NCI-H1092 (cell line): ENCODE measurements at places on chromosomes 1 and 21.

- no peak for DNase-seq
Measured at GRCh38 chr1:210260096-210260495, 27.5 kb downstream of the SERTAD4 start.

DNA sequence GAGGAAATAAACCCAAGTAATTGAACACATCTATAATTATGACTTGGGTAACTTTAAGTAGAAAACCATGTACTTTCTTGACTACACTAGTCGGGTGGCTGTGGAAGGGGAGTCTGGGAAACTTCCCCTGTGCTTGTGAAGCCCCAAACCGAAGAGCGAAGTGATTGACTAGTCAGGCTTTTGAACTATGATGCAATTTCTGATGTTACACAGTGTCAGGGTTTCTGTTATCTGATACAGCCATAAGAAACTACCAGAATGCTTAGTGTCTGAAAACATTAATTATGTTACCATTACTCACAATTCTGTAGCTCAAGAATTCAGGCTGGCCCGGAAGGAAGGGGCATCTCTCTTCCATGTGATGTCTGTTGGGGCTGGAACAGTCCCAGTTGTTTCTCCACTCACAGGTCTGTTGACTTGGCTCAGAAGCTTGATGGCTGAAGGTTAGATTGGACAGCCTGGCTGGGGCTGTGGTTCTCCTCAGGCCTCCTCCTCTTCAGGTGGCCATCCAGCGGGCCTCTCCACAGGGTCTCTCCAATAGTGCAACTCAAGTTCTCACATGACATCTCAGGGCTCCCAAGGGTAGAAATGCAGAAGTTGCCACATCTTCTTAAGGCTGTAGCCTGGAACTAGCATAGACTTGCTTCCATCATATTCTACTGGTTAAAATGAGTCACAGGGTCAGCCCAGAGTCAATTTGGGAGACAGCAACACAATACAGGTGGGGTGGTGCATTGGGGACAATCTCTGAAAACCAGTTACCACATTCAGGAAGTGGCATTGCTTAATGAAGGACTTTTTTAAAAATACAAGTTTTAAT lies 8.3 kb upstream of the C8B start:
- DNase-seq: no peak

DNA sequence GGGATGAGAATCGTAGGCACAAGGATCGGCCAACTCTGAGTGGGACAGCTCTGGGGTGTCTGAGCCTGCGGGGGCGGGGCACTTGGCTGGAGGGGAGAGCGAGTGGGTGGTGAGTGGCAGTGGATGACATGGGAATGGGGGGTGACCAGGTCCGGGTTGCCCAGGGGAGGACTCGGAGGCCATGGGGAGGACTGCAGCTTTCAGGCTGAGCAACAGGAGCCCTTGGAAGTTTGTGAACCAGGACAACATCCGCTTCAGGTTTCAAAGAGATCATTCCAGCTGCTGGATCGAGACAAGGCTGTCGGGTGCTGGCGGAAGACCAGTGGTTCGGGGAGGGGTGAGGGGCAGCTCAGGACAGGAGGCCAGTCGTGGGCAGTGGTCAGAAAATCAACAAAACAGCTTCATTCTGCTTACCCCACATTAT lies 124.4 kb upstream of the IRF2BP2 start:
- DNase-seq: no peak

DNA sequence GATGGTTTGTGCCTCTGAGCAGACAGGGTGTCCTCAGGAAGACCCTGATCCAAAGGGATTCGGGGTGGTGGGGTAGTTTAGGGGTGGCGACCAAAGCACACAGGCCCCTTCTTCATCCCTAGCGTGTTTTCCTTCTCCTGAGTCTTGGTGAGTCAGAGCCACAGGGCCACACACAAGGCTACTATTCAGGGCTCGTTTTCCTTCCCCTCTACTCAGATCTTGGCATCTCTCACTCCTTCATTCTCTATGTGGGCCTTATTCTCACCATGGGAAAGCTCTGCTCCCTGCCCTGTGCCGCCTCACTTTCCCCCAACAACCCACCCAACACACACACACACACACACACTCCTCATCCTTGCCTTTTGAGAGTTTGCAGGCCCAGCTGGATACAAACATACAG lies 43.6 kb upstream of the WNT2B start:
- DNase-seq: no peak

GRCh38 chr1:214337015-214337414 lies 56.1 kb downstream of the SMYD2 start:
- DNase-seq: no peak

DNA sequence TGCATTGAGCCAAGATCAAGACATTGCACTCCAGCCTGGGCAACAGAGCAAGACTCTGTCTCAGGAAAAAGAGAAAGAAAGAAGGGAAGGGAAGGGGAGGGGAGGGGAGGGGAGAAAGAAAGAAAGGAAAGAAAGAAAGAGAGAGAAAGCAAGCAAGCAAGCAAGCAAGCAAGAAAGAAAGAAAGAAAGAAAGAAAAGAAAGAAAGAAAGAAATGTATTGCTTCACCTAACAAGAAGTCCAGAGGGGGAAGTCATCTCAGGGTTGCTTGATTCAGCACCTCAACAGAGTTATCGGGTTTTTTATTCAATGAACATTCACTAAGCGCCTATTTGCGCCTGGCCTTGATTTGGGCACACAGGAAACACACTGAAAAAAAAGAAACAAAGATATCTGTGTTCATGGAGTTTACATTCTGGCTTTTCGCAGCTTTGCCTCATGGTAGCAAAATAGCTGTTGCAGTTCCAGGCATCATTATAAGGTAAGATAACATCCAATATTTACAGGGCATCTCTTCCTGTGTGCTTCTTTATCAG lies 8.2 kb upstream of the RCSD1 start:
- DNase-seq: no peak

DNA sequence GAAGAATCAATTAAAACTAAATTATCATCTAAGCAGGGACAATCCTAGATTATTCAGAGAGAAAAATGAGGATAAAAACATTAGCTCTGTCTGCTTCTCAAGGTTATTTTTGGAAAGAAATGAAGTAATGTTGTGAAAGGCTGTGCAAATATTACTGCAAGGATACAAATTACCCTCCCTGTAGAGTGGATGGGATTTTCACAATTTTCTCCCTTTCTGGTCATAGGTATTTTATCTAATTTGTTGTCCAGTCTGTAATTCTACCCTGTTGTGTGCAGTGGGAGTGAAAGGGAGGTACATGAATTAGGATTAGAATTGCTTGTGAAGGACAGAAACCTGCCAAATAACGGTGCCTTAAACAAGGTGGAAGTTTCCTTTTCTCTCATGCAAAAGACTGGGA lies 54.7 kb downstream of the MAP3K7CL start:
- DNase-seq: no peak

DNA sequence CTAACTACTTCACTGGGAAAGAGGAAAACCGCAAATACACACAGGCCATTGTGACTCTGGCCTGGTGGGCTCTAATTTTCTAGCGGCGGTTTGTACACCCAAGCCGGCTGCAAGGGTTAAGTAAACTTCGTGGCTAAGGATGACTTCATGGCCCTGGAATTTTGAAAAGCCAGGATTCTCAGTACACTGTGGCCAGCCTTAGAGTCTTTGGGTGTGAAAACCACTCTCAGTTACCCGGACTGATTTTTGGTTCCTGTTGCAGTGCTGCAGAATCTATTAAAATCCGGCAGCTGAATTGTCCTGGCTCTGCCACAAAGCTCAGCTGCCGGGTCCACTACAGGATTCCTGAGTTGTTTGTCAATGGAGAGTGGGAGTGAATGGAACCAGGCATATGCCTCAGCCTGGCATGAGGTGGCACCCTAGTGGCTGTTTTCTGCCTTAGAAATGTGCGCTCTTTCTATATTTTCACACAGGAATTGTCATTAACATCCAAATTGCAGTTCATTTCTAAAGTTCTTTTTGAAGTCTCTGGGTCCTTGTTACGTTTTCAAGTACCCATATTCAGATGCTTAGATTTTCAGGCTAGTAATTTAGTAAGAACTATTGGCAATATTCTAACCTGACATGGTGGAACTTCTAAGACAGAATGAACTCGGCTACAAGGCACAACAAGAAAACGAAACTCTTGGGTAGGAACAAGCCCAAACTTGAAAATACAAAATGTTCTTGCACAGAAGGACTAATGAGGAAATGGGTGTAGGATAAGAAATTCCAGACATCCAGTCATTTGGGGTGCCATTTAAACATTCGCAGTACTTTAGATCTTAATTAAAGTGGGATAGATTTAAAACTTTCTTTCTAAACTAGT lies 255.9 kb downstream of the NFIA start:
- DNase-seq: peak; percentile 58

DNA sequence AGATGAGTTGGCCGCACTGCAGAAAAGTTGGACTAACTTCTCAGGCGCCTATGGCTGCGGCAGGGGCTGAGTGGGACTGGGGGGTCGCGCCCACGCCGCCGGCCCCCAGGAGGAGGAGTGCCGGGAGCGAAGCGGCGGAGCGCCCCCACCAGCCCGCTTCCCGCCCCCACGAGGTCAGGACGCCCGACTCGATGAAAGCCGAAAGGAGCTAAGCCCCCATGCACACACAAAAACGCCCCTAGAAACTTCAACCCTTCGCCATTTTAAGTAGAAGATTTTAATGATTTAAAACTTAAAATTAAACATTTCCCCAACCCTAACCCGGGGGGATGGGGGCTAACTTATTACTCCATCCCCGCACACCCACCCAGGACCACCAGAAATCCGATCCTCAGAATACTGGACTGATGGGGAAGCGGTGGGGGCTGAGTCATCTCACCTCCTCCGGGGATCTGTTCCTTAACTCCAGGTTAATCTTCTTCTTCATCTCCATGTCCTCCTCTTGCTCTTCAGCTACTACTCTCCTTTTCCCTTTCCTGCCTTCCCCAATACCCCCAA lies 539 bp downstream of the ANP32E start:
- DNase-seq: peak; percentile 25

GRCh38 chr1:51170342-51170741 lies 65.7 kb upstream of the RNF11 start:
- no peak for DNase-seq

DNA sequence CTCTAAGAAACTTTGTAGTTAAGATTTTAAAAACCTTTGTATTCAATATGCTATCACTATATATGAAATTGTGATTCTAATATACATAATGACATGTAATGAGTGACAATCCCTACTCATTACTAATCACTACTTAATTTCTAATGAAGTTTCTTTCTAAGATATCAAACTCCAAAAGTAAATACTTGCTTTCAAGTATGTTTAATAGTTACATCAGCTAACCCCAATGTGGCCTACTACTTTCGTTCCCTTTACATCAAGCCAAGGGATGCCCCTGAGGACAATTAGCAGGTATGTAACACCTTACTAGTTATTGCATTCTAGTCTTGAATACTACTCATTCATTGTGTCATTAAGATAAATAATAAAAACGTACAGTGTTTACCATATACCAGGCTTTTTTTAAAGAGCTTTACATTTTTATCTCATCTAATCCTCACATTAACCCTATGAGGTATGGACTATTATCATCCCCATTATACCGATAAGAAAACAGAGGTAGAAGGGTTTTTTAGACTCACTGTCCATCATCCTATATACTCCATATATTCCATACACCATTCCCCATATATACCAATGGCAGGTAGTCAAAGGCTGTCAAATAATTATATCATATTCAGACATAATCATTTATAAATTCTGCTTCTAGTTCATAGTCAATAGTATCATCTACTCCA lies 4.2 kb downstream of the PPP1R15B start:
- no peak for DNase-seq

GRCh38 chr1:195897076-195897475 lies 711.2 kb downstream of the KCNT2 start:
- no peak for DNase-seq
